ENCODE measurements at places on chromosomes 16 and 17. TPM values are rescaled to one million over a fixed set of nuclear protein-coding genes. Genes with fewer than 3 reads are reported as not detected.
A peak's percentile ranks its signal among the peaks of the same experiment; 100 is the strongest.

- peak; percentile 95 for DNase-seq
These were observed at the start of gene ITGA3 for GRCh38 chr17:50055426-50056216. Gene ITGA3 (plus strand): TSS chr17:50056110. CDS start chr17:50056440, 330 bp downstream.

DNA sequence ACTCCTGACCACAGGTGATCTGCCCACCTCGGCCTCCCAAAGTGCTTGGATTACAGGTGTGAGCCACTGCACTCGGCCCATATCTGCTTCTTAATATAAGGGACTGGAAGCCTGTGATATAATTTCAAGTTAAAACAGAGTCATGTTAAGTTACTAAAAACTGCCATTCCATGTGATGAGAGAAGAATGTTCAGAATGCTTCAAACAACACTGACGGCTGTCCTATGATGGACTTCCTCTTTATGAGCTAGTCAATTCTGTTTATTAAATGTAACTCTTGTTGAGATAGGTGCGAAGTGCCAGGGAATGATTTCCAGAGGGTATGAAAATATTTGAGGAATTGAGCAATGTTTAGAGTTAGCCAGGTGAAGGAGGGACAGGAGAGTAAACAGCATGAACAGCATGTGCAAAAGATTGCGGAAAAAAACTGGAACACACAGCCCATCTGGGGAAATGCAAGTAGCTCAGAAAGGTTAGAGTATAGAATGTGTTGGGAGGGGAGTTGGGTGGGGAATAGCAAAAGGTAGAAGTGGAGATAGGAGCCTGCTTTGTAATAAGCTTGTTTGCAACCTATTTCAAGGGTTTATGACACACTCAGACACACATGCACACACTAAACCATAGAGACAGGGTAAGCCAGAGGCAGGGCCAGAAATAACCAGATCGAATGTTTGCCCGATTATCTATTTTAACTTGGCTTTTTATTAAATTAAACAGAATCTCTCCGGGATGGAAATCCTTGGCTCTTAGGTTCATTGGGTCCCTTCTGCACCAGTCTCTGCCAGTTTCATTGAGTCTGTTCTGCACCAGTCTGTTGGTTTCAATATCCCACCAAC, 135.6 kb upstream of the COX10 start:
- DNase-seq = no peak

GRCh38 chr17:42052346-42052877, 2.0 kb upstream of the C17orf113 start:
- DNase-seq = no peak

DNA sequence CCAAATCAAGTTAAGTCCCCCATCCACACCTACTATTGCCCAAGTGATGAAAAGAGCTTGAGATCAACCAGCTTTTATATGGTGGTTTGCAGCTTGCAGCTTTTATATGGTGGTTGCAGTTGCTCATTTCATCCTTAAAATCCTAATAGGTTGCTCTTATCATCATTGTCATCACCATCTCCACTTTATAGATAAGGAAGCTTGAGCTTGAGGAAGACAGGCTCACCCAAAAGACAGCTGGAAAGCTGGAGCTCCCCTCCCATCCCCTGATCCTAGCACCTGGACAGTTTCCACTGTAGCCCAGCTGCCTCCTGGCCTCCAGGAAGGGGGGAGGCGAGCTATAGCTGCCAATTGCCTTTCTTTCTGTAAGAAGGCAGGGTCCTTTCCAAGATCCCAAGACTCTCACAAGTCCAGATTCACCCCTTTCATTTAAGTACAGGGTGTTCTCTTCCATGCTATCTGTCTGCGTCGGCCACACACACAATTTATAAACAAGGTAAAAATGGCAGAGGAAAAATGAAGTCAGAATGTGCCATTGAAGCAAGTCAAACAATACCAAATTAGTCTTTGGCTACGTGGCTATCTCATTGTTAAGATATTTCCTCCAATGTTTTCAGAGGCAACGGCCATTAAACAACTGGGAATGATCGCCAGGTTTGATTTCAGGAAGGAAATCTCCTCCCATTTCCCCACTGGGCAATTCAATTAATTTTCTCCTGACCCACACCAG, 63.3 kb downstream of the PECAM1 start:
- DNase-seq = no peak

GRCh38 chr17:4187076-4187475, 44.1 kb downstream of the CYB5D2 start:
- DNase-seq = peak; percentile 71

DNA sequence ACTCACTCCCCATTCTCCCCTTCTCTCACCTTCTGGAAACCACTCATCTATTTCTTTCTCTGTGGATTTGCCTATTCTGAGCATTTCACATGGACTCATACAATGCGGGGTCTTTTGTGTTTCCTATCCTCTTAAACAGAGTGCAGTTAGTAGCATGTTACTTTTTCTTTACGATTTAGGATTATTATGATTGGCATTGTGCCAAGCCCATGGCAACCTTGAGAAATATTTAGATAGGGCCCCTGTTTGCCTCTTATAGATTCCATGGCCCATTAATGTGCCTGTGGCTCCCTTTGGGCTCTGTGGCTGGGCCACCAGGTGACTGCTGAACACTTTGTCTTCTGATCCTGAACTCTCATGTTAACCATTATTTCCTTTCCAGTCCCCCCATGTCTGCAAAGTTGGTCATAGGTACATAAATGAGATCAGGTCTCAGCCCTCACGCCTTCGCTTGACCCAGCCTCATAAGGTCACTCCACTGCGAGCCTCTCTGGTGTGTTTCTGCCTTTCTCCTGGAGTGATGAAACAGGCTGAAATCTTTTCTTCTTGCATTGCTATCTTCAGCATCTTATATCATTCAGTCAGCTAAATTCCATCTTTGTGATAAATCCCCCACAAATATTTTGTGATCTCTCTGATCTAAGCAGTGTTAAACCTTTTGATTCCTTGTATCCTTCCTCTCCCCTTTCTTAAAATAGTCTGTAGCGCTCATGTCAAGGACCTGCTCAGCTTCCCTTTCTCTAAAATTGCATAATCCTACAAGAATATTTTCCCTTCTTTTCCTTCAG, 44.0 kb downstream of the MYH3 start:
- no peak for DNase-seq

OR3A3 gene
- not detected for total RNA-seq

GJC1 gene
- 99.2 TPM for total RNA-seq

AIPL1 gene
- total RNA-seq = 0.17 TPM

MMP2 gene
- total RNA-seq = 43.8 TPM

Measured in GM23338 (cell line).